ENCODE measurements at places on chromosomes 4 and X.

DNA sequence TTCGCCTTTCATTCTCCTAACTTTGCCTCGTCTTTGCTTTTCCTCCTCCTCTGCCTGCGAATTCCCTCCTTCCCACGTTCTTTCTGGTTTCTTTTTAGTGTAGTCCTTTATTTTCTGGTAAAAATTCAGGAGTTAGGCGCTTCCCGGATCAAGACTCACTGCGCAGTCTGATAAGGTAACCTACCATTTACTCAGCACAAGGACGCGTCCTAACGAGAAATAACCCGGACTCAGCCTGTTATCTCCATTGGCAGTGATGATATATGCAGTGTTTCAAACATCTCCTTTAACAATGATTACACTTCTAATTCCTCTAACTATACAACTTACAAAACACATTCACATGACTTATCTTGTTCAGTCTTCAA, 357 bp upstream of the ETNPPL start:
- no peak for DNase-seq

- no peak for DNase-seq
Measured at GRCh38 chr4:65367306-65367705, 303.0 kb downstream of the EPHA5 start.

DNA sequence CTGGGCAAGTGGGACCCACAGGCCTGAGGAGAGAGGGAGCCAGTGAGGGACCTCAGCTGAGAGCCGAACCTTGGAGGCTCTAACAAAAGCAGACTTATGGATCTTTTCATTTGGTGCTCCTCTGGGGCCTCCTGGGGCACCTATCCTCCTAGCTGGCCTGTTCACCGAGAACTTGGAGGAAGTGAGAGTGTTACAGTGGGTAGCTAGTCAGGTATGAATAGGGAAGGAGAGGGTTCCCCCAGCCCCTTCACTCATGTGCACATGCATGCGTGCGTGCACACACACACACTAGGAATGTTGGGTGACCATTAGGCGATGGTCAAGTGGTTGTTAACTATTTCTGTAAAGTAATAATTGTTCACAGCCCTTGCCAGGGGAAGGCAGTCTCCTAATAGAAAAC, 18.6 kb upstream of the TMEM185A start:
- DNase-seq = no peak

DNA sequence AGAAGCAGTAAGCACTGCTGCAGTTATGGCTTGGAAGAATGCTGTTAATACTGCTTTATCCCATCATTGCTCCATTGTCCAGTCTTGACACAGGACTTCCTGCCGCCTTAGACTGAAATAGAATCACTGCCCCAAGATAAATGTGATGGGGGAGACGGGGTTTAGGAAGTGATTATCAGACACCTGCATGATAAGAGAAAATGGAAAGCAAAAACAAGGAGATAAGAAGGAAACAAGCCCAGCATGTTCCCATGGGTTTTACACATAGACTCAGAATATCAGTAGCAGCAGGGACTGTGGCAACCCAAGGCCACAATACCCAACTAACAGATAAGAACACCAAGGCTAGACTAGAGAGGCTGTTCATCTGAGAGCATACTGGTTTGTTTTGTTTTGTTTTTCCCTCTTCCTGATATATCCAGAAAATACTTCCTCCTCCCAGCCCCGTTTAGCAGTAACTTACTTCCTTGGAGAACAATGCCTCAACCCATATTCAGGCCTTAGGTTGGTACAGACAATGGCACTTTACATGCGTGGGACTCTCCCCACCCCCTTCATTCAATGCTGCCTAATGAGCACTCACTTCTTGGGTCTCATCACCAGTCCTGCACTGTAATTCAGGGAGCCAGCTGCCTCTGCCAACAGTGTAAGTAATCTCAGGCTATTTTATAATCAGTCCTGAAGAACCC, 232.6 kb downstream of the CBR4 start:
- DNase-seq = no peak

DNA sequence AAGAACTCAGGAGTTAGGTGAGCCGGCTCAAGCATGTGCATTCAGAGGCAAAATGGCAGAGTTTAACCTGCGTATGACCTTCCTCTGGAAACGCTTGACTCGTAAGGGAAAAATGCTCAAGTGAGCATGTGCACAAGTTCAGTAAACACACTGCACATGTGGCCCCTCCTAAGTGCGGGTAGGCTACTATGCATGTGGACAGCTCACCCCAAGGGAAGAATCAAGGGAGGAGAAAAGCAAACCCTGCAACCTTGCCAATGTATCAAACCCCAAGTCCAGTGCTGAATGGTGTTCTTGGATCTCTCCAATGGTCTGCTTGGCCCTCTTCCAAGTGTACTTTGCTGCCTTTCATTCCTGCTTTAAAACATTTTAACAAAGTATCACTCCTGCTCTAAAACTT, 407.1 kb downstream of the ADAM29 start:
- DNase-seq = no peak

GRCh38 chr4:137307806-137308205, 224.5 kb downstream of the PCDH18 start:
- no peak for DNase-seq

- DNase-seq = no peak
Measured at GRCh38 chr4:153789741-153790499, 1.0 kb upstream of the SFRP2 start.

DNA sequence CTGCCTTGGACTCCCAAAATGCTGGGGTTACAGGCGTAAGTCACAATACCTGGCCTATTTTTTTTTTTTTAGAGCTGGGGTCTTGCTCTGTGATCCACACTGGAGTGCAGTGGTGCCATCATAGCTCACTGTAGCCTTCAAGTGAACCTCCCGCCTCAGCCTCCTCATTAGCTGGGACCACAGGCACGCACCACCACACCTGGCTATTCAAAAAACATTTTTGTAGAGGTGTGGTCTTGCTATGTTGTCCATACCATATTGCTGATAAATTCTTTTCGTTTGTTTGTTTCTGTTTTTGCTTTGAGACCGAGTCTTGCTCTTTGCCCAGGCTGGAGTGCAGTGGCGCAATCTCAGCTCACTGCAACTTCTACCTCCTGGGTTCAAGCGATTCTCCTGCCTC, 21.6 kb downstream of the ENOPH1 start:
- DNase-seq = no peak
